ENCODE measurements at places on chromosomes 1 and 21. TPM values are rescaled to one million over a fixed set of nuclear protein-coding genes. Genes with fewer than 3 reads are reported as not detected.

DNA sequence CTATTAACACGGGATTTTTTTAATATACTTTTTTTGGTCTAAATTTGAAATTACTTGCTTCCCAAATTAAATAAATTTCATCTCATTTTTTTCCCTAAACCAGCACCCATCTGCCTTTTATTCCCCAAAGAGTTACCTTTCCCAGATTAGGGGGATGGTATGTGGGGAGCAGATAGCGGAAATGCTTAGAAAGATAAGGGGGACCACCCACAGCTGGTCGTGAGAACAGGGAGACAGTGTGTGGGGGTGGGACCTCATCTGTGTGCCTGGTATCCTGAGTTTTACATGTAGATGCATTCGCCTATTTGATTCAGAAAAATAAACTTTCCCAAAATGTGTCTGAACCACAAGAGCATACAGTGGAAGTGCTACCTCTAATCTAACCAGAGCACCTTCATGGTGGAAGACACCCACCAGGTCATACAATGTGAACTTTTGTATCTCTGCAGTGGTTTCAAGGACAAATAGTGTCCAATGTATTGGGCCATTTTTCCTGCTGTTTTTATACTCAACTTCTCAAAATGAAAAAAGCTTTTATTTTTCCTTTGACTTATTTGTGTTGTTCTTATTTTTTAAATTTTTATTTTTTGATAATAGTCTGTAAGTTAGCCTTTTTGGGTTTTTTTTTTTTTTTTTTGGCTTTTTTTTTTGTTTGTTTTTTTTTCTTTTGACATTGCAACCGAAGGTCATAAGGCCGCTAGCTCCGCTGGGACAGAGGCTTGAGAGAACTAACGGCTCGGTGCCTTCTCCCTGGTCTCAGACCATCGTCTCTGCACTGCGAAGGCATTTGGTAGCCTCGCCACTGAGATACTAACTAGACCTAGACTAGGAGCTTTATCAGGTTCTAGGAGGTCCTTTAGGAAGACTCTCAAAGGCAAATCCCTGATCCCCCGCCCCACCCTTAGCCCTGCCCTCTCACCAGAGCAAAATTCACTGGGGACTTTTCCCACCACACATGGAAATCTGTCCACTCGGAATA is 263.2 kb downstream of the TM2D1 start:
- DNase-seq: no peak

The TOMM20 gene
- 84.1 TPM for total RNA-seq

DNA sequence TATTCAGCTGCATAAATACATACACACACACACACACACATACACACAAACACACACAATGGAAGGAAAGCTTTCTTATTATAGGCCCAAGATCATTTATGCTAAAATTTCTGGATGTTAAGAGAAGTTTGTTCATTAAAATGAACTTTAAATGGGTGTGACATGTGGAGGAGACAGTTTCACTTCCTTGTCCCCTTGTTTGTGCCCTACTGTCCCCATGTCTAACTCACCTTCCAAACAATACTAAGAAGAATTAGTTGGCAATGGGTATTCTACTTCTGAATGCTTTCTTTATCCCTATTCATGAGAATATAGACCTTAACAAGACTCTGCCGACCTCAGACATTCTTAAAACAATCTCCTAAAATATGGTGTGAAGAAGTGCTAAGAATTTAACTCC is 63.5 kb upstream of the NRIP1 start:
- no peak for DNase-seq

GRCh38 chr1:13541435-13542215 is 27.8 kb upstream of the LRRC38 start:
- no peak for DNase-seq

DNA sequence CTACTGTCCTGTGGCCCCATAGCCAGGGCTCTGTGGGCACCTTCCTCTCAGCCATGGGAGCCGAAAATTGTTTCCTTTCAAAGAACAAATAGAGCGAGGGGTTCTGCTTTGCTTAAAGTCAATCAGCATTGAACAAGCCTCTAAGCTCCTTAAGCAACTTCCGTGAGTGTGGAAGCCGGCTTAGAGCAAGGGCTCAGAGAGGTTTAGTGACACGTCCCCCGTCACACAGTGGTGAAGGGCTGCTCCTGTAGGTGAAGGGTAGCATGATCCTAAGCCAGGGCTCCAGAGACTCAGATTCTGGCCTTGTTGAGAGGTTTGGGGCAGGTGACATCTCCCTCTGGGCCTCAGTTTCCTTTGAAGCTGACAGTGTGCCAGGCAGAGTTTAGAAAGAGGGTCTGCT is 94.0 kb upstream of the WNT4 start:
- DNase-seq: no peak

DNA sequence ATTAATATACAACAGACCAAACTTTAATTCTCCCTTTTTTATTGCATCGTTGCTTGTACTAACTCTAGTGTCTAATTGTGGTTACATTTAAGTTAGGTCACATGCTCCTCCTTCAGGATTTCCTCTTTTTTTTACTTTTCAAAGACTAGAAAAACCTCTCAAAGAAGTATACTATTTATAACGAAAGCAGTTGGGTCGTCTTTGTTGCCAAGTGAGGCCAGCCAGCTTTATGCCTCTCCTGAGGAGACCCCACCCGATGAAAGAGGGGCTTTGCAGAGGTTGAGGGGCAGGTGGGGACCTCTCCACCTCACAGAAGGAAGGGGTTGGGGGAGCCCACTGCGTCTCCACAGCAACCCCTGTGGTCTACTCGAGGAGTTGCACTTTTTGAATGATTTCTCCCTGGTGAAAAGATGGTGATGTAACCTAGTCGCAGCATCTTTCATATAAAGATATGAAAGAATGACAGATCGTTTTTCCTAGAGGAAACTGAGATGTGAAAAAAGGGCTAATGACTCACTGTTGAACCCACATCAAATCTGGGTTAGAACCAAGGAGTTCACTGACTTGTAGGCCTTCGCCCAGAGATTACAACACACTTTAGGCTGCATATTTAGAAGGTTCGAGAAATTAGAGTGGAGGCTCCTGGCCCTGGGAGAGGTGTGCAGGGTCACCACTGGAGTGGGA is 6.4 kb downstream of the TGFB2 start:
- no peak for DNase-seq

GRCh38 chr1:170714163-170714562 is 50.2 kb downstream of the PRRX1 start:
- DNase-seq: no peak

- DNase-seq: no peak
Measured at GRCh38 chr1:119329541-119330461, 38.8 kb upstream of the HAO2 start.

The UBXN10 gene
- total RNA-seq: 1.4 TPM

GRCh38 chr1:86082183-86082582 is 74.4 kb downstream of the COL24A1 start:
- DNase-seq: no peak

GRCh38 chr1:32897082-32898049 is 3.8 kb downstream of the TMEM54 start:
- no peak for DNase-seq

- DNase-seq: no peak
Measured at GRCh38 chr1:179385510-179385909, 19.7 kb downstream of the AXDND1 start.

DNA sequence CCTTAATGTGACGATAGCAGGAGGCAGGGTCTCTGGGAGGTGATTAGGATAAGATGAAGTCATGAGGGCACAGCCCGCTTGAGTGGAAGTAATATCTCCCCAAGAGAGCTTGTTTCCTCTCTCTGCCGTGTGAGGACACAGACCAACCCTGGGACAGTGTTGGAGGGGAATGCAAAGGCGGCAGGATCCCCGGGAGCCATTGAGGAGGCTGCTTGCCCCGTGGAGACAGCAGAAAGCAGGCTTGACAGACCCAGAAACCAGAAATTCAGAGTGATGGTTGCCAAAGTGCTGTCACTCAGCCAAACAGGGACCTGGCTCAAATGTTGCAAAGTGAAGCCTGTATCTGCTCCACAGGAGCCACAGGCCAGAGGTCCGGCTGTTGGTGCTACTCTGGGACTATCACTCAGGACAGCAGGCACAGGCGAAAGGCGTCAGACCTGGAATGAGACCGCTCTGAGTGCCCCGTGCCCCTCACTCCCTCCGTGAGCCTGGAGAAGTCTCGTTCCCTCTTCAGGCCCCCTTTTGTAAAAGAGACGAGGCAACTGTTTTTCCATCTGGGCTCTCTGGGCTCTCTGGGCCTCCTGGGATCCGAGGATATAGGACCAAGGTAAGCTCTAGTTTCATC is 96.6 kb upstream of the VANGL1 start:
- no peak for DNase-seq

The CFHR5 gene
- total RNA-seq: not detected

GRCh38 chr1:240149484-240150094 is 57.9 kb downstream of the FMN2 start:
- DNase-seq: no peak

DNA sequence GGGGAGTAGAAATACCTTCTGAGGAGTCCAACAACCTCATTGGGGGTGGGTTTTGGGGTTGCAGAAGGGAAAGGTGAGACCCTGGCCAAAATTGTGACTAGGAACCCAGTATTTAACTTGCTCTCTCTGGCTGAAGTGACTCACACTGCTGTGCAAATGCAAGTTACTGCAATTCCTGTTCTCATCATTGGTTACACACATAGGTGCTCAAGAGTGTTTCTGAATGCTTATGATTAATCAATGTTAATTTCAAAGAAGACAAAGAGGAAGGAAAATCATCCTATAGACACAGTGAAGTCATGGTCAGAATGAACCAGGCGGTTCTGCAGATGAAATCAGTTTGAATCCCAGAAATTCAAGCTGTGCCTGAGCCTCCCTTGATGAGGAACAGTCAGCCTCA is 3.1 kb downstream of the ASCL5 start:
- DNase-seq: no peak

DNA sequence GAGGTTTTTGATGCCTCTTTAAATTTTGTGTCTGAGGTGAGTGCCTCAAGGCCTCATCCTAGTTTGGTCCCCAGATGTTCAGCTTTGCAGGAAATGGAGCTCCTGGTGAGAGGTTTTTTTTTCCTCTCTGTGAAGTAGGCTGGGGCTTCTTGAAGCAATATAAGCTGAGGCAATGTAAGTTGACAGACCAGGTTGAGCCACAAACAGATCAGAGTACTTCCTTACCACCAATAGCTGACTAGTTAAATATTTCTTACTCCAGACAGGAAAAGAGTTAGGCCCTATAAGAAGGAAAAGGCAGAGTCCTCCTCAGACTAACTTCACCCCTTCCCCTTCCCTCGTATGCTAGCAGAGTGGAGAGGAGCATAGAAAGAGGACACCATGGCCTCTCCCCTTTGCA is 341.0 kb downstream of the LMO4 start:
- no peak for DNase-seq

DNA sequence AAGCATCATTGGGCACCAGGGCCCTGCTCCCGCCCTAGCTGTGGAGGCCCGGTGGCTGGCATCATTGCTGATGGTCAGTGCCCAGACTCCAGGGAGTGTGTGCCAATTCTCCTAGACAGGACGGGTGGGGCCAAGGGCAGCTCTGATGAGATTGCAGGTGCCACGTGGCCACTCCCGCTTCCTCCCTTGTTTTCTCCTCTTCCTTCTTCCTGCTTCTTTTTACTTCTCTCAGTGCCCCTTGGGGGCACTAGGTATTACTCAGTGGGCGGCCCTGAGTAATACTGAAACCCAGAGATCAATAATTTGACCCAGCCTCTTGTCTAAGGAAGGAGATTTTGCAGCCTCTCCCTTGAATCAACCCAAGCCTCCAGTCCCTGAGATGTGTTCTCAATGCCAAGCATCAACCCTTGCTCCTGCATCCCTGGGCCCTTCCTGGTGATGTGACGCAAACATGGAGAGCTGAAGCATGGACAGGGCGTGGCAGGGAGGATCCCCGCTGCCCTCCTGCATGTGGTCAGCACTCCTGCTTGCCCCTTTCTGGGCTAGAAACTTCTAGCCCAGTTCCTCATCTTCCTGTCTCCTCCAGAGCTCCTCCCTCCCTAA is 32.4 kb downstream of the CDK18 start:
- DNase-seq: no peak

The CFHR4 gene
- total RNA-seq: not detected

DNA sequence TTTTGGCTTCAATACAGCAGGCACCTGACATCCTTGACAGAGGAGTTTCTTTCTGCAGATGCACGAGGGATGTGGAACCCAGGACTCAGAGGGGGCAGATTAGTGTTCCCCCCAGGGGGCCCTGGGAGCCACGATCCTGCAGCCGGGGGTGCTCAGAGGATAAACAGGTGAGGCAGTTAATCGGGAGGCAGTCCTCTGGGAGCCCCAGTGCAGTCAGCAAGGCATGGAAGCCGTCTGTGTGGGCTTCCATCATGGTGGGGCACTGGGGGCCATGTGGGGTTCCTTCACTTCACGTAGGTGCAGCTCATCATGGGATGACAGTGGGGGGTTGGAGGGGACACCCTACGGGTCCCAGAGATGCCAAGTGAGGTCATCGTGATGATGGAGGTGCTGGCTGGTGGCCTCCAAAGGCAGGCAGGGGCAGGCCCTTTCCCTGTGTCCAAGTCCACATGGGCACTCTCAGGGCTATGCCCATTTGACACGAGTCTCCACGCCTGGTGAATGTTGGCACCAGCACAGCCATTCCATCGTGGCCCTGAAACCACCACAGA is 59.3 kb upstream of the ABCG1 start:
- DNase-seq: no peak

The GPATCH4 gene
- total RNA-seq: 15.1 TPM

DNA sequence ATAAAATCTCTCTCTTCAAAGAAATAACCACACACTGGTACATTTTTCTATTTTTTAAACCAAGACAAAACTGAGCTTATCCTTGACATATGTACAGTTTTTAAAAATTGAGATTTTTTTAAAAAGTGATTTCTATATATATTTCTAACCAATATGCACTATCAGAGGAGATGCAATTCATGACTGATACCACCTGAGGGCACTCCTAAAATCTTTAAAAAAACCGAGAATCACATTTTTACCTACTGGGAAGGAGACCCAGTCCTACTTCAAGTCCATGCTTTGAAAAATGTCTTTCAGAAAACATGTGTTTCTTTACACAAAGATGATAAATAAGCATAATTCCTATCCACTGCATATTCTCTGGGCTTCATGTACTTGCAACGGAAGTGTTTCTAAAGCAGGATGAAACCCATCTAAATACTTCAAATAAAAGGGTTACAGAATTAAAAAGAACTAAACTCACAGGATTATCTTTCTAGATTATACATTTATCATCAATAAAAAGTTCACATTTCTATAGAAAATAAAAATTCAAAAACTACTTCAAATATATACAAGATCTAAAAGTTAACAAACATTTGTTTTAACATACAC is 98.6 kb downstream of the ENAH start:
- no peak for DNase-seq

GRCh38 chr1:227900571-227901051 is 47.1 kb downstream of the WNT9A start:
- DNase-seq: peak; percentile 2

The RIPK4 gene
- 0.11 TPM for total RNA-seq

The NUP210L gene
- 0.30 TPM for total RNA-seq

GRCh38 chr21:35599164-35599563 is 461.2 kb downstream of the SETD4 start:
- DNase-seq: no peak

- peak; percentile 92 for DNase-seq
Measured at GRCh38 chr21:46295996-46296752, 10.0 kb downstream of the YBEY start.

DNA sequence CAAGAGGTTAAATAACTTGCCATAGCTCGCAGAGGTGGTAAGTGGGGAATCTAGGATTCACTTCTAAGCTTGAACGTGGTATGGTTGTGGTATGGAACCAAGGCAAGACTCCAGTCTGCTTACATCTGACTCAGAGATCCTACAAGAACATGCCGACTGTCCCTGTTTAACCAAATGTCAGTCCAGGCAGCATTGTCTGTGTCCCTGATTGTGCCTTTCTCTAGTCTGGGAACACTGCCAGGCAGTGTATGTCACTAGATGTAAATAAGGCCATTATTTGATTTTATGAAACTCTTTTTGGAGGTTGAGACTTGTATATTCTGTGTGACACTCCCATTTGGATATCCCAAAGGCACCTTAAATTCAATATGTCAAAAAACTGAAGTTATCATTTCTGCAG is 96.0 kb downstream of the NOS1AP start:
- no peak for DNase-seq
